ENCODE measurements at places on chromosomes 5 and 9.

DNA sequence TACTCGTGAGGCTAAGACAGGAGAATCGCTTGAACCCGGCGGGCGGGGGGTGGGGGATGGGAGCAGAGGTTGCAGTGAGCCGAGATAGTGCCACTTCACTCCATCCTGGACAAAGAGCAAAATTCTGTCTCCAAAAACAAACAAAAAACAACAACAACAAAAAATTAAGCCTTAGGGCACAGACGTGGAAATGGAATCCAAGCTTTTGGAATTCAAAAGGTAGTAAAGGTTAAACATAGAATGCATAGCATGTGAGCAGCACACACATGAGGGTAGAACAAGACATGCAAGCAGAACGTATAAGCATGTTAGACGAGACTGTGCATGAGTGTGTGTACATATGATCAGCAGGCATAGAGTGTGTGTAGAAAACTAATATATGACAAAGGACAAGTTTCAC, 68.0 kb downstream of the PTBP3 start:
- DNase-seq, result no peak

DNA sequence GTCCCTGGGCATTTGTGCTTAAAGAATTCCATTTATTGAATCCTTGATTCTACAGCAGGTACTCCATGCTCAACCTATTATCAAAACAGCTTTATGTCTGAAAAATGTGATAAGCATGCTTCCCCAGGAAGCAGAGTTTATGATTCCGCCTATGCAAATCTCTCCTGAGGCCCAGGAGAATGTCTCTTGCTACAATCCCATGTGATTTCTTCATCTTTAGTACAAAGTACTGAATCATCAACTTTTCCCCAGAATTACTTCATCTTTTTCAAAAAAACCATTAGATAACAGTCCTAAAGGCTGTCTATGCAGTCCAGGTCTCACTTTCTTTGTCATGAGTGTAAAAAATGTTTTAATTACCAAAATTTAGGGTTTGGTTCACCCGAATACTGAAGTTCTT, 130.2 kb upstream of the ADAMTSL1 start:
- no peak for DNase-seq

GRCh38 chr9:12776513-12777055, 1.8 kb downstream of the LURAP1L start:
- peak; percentile 86 for DNase-seq

DNA sequence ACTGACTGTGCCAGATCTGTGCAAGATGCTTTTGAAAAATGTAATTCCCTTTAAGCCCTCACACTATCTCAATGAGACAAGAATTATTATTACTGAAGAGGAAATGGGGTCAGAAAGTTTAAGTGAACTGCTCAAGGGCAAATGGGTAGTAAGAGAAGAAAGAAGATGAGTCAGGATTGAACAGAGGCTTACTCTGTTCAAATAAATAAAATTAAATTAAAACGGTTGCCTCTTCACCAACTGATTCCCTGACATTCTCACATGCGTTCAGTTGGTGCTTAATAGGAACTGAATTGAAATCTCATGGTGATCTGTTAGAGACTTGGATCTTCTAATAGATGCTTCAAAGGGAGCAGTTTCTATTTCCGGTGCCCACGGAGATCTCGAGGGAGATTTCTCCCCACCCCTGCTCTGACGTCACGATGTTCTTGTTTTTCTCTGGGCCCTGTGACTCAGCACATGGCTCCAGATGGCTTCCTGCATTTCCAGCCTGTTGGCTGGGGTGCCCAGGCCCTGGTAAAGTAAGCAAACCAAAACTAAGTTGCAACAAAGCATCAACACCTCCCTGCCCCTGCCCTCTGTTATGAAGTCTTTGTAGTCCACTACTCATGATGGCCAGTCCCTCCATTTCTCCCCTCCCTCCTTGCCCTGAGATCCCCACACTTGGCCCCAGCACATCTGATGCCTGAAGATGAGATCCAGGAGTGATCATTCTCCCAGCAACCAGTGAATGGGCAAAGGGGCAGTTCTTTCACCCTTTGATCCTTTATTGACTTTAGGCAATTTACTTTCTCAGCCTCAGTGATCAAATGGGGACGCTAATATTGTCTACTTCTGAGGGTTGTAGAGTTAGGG, 106.1 kb upstream of the CPEB4 start:
- DNase-seq, result peak; percentile 92

DNA sequence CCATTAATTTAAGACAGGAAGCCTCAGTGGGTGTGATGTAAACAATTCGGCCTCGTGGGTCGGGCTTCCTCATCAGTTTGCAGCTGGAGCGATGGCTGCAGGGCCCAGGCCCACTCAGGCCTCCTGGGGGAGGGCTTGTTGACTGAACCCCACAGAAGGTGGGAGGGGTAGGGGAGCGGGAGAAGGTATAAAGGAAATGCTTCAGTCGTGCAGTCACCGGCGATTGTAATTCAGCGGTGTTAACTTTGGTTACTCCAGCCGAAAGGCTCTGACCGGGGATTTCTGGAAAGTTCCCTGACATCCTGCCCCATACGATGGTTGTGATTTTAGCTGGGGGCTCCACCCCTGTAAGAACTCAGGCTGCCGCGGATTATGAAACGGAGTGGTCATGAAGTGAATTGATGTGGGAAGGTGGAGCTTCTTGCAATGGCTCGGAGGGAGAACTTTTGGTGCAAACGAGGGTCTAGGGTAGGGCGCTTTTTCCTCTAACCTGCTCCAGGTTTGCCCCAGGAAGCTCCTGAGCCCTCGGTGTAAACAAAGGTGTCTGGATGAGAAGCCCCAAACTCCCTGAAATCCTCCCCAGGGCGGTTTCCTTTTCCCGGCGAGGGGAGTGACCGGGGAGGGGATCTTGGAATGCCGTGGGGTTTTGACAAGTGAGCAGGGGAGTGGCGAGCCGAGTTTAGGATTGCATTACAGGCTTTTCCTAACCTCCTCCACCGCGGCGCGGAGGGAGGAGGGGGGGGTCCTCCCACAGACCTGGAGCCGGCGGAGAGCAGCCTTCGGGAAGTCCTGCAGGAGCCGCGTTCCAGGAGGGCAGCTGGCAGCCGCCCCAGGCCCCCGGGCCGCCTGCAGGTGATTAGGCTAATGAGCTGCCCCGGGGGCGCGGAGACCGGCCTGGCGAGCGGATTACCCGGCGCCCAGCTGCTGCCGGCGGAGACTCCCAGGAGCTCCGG, 215.5 kb downstream of the PDZD2 start:
- peak; percentile 42 for DNase-seq

GRCh38 chr5:68230285-68230684, 14.7 kb downstream of the PIK3R1 start:
- DNase-seq, result no peak

GRCh38 chr5:164002628-164003027, 497.2 kb downstream of the MAT2B start:
- DNase-seq, result no peak

DNA sequence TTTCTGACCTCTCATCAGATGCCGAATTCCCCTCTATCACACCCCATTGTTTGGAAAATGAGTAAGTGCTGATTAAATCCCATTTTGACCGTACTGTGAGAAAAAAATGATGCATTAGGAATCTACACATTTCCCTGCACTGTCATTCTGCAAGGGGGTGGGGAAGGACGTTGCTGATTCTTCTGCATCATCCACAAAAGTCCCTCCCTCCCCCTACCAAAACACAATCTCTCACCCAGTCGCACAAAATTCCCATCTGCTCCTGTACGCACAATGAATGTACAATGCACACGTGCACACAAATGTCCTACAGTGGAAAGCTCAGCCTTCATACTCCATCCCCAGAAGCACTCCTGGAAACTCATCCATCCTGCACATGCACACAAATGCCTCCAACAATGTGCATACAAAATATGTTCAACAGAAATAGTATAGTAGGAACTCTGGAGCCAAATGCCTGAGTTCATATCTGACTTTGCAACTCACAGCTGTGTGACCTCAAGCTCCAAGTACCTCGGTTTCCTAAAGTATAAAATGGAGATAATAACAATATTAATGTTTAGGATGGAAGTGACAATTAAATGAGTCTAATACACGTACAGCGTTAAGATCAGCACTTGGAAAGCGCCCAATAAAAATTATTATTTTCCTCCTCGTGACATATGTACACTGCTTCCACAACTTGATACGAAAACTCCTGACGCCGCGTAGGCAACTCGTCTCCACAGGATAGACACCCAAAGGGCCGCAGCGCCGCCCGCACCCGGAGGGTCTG, 809 bp downstream of the TNIP1 start:
- DNase-seq, result no peak

GRCh38 chr9:25990376-25990775, 312.1 kb upstream of the TUSC1 start:
- no peak for DNase-seq

DNA sequence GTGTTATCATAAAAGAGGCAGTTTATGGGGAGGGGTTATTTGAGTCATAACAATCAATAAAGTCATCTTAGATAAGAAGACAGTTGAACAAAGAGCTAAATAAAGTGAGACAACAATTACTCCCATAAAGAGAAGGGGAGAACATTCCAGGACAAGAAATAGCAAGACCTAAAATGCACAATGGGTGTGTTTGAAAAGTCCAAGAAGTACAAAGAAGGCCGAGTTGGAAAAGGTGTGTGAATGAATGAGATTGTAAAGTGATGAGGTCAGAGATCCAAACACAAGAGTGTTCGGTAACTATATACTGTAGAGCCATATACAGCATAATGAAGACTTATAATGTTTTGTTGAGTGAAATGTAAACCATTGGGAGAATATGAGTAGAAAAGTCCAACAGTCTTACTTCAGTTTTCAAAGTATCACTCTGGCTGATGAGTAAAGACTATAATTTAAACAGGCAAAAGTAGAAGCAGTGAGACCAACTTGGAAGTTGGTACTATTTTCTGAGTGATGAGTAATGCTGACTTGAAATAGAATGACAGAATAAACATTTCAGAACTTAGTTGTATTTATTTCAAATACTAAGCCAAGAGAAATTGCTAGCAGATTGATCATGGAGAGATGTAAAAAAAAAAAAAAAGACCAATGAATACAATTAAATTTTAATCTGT, 868.7 kb upstream of the CDH9 start:
- no peak for DNase-seq

DNA sequence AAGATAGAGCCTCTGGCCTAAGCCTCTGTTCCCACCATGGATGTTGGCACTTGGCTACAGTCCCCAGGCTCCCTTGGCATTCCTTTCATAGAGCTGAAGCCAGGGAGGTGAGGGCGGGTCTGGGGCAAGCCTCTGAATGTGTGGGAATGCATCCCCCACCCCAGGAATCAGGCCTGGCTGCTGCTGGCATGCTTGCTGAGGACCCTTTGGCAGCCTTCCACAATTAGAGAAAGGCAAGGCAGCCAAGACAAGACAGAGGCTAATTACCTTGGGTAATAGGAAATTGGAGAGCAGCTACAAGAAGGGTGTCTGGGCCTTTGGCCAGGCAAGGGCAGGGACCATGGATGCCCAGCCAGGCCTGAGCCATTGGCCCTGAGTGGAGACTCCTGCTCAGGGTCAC, 204.4 kb upstream of the TRIM32 start:
- DNase-seq, result no peak

DNA sequence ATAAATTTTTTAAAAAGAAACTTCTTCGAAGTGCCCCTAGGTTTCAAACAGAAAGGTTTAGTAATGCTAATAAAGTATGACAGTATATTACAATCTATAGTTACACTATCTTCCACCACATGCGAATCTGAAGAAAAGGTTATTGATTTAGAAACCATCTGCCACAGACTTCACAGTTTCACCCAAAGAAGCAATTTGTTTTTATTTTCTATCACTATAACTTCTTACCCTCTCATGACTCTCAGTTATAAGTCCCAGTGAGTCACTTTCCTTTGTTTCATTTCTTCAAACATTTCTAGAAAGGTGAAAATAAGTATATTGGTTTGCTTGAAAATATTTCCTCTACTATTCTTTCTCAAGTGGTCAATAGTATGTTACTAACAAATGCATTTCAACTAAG, 93.6 kb downstream of the MCTP1 start:
- no peak for DNase-seq

DNA sequence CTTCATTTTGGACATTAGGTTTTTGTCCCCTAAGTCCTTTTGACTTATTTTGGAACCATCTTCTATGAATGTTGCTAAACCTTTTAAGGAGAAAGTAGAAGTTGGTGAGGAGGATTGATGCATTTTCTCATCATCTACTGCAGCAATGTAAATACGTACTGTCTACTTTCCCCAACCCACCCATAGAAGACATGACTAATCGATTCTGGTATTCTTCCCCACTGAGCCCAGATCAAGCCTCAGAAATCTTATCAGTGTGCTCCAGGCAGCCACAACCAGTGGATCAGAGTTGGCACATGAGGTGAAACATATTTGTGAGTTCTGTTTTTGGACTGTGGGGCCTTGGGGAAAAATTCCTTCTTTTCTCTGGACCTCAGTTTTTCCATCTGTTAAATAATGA, 57.7 kb downstream of the FGF18 start:
- no peak for DNase-seq

DNA sequence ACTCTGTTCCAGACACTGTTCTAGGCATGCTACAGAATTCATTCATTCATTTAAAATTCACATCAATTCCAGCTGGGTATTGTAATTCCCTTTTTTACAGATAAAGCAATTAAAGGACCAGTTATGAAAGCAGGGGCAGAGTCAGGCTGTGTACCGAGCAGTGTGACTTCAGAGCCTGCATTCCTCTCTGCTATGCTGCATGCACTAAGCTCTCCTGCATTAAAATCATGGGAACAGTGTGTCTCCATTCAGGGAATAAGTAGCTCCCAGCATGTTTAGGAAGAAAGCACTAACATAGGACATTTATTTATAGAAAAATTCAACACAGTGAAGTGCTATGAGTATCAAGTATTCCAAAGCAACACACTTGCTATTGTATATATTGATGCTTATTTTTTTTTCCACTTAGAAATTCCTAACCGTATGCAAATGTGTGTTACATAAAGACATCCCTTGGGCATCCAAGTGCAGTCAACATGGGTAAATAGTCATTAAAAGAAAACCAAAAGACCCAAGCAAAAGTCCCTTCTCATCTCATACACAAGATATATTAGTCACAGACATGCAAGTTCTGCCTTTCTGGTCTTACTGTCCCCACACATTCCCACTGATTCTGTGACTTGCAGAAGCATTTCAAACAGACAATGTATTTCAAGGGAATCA, 173.7 kb downstream of the GABRB2 start:
- no peak for DNase-seq

- DNase-seq, result peak; percentile 88
These were observed 44.4 kb upstream of the SMAD5 start for GRCh38 chr5:136087961-136088871.

All from psoas muscle (tissue), 8 donors.